ENCODE measurements at places on chromosomes 6 and 20.

DNA sequence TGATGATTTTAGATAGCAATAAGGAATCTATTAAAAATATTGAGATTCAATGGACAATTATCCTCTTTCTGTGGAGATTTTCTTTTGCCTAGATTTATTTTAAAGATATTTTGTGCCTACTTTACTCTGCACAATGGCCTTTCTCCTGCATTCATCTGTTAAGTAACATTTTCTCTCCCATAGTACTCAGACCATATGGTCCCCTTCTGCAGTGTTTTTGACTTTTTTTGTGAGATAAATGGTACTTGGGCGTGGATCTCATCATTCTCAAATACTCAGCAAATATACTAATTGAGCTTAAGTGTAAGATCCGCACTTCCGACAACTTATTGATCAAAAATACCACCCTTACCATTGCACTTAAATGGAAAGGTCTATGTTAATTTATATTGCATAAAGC lies 55.8 kb downstream of the PHACTR1 start:
- no peak for DNase-seq

DNA sequence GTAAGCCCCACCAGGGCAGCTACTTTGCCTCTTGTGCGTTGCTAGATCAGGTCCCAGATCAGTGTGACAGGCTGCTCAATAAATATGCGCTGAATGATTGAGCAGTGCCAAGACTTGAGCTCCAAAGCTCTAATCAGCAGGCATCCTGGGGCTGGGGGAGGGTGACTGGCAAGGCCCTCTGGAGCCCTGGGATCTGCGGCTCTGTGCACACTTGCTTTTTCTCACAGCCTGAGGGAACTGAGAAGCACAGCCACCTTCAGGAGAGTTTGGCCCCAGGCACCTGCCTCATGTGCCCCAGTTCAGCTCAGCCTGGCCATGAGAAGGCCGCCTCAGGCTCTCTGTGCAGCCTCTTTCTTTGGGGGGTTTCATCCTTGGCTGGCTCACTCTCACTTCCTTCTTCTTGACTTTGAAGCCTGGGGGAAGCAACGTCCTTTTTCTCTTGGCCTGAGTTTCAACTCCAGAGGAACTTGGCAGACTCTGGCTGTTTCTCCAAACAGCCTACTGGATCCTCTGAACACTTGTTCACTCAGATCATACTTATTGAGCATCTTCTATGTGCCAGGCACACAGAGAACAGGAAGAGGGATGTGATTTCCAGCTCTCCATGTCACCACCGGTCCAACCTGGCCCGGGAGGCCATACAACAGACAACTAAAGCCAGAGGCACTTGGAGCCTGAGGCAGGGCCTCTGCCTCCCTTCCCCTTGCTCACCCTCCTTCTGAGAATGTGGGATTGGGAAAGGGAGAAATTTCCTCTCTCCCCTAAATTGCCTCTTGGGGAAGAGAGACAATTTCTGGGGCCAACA lies 114.0 kb downstream of the VEGFA start:
- peak; percentile 71 for DNase-seq

DNA sequence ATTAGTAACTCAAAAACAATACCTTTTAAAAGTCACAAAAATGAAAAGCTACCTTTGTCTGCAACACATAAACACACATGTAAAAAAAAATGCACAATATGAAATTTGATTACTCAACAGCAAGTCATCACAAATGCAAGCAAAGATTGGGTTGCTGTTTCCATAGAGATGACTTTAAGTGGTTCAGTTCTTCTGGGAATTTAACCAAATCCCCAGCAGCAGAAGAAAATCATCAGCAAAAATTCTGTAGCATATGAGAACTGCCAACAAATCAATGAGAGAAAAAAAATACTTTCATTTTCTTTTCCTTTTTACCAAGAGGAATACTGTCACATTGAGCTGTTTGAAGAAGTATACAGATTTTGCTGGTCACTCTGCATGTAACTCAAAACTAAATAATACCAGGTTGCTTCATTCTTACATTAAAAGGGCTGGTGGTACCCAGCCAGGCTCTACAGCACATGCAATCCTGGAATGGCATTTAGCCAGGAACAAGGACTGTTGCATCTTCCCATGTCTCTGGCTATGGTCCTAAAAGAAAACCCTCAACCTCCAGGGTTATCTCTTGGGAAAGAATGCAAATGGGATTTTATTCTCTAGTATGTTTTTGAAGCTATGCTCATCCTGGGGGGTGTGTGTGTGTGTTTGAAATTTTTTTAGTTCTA lies 158.3 kb downstream of the OPRM1 start:
- DNase-seq, result no peak

- DNase-seq, result no peak
Observed at GRCh38 chr20:45100563-45101245, at the start of gene KCNS1. Gene KCNS1 (minus strand): TSS chr20:45101127. CDS start chr20:45099236, 1,891 bp downstream.

GRCh38 chr6:48977573-48977972 lies 485.5 kb downstream of the MMUT start:
- no peak for DNase-seq

DNA sequence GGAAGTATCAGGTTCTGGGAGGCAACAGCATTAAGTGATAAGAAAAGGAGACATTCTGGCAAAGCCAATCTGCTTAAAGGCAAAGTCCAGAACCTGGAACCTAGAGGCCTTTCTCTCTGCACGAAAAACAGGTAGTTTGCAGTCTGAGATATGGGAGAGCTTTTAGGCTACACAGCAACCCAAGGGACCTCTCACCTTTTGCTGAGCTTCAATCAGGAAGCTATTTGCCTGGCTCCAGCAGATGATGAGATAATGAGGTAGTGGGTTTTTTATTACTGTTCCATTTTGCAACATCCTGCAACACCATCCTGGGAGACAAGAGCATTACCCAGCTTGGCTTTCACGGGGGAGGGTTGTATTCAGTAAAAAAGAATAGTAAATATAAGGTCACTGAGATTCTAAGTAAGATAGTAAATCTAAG lies 143.1 kb downstream of the ADGRG6 start:
- DNase-seq, result no peak

DNA sequence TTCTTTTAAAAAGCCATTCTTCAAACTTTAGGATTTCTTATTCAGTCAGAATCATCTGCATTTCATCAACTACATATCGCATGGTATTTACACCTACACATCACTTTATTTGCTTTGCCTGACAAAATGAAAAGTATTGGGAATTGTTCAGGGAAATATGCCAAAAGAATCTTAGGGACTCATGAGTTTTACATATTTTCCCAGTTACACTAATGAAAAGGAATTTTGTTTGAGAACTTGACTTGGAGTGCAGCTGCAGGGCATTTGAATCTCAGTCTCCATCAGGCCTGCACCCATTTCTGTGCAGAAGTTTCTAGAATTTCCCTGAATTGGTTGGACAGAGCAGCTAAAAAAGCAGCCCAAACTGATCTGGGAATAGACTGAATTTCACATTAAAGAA lies 65.3 kb downstream of the MTHFD1L start:
- DNase-seq, result no peak

DNA sequence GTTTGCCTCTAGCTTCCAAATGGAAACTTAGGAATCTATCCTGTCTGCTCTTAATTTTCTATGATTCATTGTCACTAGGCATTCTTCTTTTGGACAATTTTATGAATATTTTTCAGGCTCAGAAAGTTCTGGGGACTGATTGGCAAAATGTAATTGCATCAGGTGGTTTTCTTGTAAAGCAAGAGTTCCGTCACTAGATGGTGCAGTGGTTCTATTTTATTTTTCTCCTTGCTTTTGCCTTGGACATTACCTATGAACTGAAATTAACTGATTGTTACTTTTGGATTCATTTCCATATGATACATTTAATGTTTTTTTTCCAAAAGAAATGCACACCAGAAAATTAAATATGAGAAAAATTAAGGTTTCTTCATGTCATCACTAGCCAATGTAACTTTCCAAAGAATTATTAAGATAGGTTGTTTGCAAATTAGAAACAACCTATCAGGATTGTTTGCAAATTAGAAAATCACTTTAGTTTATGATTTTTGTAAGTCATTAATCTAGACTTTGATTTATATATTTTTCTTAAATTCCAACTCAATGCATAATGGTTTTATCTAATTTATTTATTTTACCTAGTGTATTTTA lies 48.0 kb downstream of the TMEM170B start:
- DNase-seq, result peak; percentile 56

DNA sequence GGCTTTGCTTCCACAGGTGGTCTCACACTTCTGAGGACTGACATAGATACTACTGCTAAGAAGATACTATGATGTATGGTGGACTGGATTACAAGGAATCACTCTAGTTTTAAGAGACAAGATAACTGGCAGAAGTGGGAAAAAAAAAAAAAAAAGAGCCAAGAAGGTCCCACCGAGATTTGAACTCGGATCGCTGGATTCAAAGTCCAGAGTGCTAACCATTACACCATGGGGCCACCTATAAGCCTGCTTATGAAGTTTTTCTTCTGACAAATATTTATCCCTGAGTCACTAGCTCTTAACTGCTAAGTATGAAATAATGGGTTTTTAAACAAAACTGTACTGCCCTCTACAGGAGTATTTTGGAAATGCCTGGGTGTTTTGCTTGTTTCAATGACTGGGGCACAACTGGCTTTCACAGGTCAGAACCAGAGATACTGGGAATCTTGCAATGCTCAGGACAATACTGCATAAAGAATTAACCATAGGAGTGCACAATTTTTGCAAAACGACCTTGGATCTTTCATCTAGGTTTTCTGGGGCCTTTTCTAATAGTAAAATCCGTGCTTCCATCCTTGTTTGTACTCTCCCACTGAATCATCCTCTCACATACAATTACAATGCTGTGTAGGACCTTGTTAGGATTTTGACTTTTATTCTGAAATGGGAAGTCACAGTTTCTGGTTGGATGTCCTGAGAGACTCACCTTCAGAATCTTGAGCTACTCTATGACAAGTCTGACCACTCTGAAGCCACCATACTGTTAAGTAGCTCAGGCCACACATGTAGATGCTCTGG lies 116.3 kb downstream of the OR2B2 start:
- DNase-seq, result peak; percentile 59

DNA sequence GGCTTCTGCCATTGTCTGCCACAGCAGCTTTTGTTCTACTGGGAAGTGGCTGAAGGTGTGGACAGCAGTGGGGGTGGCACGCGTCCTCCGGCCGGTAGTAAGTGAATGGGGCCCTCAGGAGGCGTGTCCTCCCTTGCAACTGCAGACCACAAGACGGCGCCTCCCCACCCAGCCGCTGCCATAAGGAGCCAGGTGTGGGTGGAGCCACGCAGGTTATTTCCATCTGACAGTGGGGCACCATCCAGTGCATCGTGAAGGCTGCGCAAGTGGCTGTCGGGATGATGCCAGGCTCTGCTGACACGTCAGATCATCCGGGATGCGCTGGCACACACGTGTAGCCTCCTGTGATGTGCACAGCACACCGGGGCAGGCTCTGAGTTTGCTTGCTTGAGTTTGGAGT lies 379.7 kb downstream of the CDH4 start:
- no peak for DNase-seq

DNA sequence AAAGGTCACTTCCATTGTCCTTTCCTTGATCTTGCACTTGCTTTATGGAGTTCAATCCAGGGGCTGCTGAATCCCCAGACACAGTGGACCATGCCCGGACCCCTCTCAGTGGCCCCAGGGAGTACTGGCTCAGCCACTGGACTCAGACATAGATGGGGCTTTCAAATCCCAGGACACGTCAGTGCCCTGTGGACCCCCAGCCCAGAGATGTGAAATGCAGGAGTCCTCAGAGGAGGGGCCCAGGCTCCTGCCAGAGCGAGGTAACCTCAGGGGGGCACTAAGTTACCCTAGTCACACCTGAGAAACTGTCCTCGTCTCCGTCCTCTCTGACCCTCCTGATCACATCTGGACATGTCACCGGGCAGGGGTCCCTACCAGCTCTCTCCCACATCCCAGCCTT lies 18.7 kb upstream of the APMAP start:
- DNase-seq, result no peak

DNA sequence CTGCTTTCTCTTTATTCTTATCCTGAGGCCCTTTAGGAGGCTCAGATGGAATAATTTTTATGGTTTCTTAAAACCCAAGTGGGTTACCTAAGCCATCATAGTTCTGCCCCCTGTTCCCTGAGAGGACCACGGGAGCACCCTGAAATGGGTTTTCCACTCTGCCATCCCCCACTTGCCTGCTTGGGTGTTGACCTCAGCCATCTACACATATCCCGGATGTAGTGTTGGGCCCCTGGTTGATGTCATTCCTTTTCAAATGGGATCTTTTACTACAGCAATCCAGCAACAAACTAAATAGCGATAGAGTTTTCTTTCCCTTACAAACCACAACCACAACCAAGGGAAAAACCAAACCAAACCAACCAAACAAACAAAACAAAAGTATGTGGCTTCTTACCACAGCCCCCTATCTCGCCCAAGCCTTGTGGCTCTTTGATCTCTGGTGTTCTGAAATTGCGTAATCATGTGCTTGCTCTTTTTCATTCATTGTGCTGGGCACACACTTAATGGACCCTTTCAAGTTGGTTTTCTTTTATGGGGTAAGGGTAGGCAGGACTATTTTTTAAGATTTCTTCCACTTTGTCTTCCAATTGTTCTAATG lies 154.9 kb downstream of the ESR1 start:
- DNase-seq, result no peak

DNA sequence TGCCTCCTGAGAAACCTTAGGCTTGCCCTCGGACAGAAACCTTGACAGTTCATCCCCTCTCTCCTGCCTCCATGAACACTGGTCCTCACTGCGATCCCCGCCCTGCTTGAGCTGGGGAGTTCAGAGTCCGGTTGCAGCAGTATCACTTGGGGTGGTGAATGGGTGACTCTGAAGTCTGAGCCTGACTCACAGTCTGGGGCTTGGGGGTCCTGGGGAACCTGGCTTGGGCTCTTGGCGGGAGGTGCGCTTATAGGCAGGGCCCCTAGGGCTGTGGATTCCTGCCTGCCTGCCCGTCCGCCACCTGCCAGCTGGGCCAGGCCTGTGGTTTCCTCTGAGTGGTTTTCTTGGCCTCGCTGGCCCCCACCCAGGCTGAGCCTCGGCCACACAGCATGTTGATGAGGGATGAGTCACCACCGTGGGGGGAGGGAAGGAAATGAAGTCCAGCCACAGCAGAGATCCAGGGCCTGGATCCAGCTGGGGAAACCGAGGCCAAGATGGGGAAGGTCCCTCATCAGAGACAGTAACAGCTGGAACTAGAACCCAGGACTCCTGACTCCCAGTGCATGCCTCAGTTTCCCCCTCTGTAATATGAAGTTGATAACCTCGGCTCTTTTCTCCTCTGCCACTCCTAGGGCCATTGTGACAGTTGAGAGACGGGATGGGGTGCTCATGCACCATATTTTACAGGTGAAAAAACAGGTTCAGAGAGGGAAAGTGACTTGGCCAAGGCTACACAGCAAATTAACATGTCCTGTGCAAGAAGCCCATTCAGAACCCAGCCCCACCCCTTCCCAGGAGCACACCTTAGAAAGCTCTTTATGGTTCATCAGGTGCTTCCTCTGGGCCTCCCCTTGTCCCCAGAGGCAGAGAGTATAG lies 9.2 kb downstream of the FOXS1 start:
- peak; percentile 70 for DNase-seq
